ENCODE measurements at places on chromosomes 7 and 10.

DNA sequence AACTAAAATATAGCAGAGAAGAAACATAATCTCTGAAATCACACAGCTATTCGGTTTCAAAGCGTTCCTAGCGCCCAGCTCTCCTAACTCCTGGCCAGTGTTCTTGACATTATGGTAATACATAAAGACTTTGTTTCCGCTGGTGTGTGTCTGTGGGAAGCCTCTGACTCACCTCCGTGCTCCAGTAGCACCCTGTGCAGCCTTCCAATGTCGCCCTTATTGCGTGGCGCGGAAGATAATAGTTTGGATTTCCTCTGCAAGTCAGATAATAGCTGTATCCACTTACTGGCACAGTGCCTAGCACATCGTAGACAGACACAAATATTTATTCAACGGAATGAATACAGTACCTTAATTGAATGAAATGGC is 570 bp downstream of the BMS1 start:
- DNase-seq: no peak

DNA sequence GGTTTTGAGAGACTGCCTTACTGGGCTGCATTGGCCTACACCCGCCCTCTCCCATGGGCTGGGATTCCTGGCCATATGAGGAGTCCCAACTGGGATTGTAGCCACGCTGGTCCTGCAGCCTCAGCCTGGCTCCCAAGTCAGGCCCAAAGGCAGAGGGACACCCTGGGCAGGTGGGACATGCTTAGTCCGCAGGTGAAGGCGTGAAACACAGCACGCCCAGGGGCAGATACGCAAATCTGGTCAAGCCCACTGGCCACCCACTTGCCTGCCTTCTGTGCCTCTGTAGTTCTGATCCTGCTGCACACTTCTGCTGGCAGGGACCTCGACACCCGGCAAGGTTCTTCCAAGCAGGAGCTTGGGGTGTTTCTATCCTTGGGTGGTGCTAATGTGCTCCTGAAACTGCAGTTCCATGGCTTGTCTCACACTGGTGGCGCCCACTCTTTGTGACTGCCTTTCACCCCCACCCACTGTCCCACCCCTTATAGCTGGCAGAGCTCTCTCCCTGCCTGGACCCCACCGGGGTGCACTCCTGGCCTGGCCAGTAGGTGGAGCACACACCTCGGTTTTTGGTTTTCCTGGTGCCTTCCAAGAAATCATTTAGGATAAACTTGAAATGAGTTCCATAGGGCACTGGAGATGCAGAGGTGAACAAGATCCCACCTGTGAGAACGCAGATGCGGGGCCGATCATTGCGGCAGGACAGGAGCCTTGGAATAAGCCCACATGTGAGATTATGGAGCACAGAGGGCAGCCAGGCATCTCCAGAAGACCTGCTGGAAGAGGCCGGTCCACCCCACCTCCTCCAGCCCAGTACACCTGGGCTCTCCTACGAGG is 47.9 kb downstream of the MKI67 start:
- DNase-seq: no peak

- DNase-seq: no peak
Measured at GRCh38 chr10:33783078-33783477, 448.6 kb upstream of the NRP1 start.

- no peak for DNase-seq
Measured at GRCh38 chr10:70651661-70652060, 20.6 kb upstream of the ADAMTS14 start.

DNA sequence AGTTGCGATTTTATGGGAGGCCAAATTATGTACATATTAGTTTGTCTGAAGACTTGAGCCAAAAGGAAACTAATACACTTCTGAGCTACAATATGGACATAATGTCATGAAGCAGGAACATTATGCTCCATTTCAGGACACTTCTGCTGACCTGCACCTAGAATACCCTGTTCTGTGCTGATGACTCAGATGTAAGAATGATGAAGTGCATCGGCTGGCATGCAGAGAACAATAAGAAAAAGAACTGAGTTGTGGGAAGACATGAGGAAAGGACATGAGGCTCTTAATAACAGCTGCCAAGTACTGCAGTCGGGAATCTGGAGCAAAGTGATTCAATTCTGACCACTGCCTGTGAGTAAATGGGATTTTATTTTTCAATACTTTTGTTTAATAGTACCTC is 192.9 kb upstream of the VSTM2A start:
- DNase-seq: no peak

GRCh38 chr7:1669954-1670893 is at the start of gene ELFN1:
Gene ELFN1 (plus strand): TSS chr7:1670277. CDS start chr7:1744597, 74,320 bp downstream.
- DNase-seq: no peak

- DNase-seq: no peak
Measured at GRCh38 chr7:11843113-11843765, 11.2 kb upstream of the THSD7A start.

DNA sequence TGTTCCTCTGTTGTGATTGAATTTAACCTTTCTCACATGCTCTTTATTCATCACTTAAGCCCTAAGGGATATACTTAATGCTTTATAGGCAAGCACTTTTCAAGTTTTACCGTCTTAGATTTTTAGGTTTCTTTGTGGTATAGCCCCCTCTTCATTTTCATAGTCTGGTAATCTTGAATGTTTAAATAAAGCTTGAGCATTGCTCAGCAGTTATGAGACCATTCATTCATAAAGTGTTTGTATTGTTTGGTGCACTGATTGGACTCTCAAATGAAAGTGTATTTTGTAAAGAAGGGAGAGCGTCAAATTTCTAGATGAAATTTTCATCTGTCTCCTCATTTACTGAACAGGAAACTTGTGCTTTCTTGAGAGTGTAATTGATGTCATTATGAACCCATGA is 25.2 kb downstream of the TASOR2 start:
- DNase-seq: no peak
